ENCODE measurements at places on chromosomes 16 and 17.

DNA sequence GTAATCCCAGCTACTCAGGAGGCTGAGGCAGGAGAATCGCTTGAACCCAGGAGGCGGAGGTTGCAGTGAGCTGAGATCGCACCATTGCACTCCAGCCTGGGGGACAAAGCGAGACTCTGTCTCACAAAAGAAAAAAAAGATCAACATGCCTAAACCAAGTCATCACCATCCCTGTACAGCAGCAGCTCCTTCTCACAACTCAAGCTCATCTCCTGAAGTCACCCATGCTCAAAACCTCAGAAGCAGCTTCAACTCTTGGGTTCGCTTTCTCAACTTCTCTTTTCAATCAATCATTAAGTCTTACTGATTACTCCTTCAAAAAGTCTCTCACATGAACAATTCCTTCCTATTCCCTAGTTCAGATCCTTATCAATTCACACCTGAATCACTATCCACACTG lies 31.3 kb downstream of the PHLPP2 start:
- no peak for DNase-seq

DNA sequence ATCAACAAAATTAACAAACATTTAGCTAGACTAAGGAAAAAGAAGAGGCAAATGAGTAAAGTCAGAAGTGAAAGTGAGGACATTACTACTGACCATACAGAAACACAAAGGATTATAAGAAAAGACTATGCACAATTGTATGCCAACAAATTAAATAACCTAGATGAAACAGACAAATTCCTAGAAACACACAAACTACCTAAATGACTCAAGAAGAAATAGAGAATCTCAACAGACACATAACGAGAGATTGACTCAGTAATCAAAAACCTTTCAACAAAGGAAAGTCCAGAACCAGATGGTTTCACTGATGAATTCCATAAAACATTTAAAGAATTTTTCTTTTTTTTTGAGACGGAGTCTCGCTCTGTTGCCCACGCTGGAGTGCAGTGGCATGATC lies 35.7 kb upstream of the MYLK3 start:
- DNase-seq, result no peak

- no peak for DNase-seq
Measured at GRCh38 chr16:22232277-22233036, 26.4 kb downstream of the EEF2K start.

GRCh38 chr17:36823850-36824677 lies 113.2 kb upstream of the LHX1 start:
- no peak for DNase-seq

- no peak for DNase-seq
Measured at GRCh38 chr16:70396246-70396904, 42.5 kb downstream of the ST3GAL2 start.

DNA sequence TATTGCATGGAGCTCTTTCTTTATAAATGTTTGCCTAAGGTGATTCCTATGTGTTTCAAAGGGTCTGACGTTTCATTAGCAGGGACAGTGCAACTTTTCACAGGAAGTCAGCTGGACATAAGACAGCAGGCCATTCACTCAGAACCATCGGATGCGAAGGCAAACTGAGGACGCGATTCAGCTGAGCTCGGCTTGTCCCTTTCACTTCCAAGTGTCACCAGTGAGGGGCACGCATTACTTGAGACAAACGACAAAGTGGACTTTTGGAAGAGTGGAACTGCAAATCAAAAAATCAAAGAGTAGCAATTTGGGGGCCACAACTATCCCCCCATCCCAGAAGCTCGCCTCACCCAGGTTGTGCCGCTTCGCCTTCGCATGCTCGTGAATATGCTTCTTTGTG lies 14.6 kb downstream of the USP22 start:
- no peak for DNase-seq

DNA sequence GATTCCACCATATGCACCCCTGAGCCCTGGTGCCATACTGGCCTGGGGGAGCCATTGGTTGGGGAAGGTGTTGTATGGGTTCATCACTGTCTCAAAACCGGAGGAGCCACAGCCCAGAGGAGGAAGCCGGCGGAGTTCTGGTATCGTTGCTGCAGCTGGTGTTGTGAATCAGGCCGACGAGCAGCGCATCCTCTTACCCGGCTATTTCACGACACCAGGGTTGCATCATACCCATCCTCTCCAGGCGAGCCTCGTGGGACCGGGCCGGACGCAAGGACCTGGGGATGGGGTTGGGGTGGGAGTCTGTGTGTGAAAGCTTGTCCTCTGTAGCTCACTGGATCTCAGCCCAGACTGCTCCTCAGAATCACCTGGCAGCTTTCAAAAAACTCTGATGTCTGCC lies 6.6 kb upstream of the SLC12A3 start:
- no peak for DNase-seq

GRCh38 chr17:32283745-32284201 lies 18.1 kb downstream of the RHBDL3 start:
- no peak for DNase-seq

DNA sequence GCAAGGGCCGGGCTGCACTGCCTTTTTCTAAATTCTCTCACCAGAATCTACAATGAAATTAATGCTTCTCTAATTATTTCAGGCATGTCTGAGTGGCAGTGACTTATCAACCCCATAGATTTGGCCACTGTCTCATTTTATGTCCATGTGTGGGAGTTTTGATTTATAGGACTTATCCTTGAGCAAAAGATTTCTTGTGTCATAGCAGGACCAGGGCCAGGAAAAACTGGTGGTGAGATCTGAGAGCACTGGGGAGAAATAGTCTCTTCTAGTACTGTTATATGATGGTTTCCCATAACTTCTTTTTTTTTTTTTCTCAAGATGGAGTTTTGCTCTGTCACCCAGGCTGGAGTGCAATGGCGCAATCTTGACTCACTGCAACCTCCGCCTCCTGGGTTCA lies 1.5 kb upstream of the KRT23 start:
- DNase-seq, result no peak

- peak; percentile 54 for DNase-seq
Measured at GRCh38 chr17:18248300-18248731, 10.2 kb downstream of the FLII start.

GRCh38 chr16:12618515-12618914 lies 185.2 kb downstream of the CPPED1 start:
- DNase-seq, result no peak

DNA sequence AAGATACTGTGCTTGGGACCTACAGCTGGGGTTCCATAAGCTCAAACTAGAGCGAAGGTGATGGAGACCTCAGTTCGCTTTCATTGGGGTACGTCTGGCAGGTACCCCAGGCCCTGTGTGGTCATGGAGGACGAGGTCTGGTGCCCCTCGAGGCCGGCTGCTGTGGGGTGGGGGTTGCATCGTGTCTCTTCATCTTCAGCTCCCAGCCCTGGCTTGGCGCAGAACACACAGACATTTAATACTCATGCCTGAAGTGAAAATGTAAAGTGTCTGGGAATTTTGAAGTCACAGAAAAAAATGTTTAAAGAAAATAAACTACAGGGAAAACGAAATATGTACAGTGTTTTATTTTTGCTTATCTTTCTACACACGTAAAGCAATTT lies 80.5 kb downstream of the TBC1D16 start:
- no peak for DNase-seq

DNA sequence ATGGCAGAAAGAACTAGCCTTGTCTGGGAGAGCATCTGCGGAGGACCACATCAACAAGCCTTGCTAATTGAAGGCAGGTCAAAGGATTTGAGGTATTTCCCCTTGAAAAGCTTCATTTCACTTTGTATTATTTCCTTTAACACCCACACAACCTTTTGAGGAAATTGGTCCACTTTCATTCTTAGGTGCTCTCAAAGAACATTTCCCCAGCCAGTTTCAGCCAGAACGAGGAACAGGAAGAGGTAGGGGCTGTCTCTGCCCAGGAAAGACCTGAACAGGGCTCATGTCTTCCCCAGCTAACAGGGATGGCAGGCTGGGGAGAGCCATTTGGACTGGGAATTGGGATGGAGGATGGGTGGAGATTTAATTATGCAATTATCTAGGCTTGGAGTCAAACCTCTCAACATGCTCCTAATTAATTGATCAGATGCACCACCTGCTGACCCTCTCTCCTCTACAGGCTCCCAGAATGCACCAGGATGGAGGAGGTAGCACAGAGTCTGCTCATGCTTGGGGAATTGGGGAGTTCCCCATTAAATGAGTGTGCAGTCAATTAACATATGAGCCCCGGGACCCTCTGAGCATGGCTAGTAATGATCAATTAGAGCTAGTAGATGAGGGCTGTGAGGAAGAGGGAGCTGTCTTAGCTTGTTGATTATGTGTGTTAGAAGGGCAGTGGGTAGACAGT lies 84.6 kb downstream of the GP2 start:
- no peak for DNase-seq

DNA sequence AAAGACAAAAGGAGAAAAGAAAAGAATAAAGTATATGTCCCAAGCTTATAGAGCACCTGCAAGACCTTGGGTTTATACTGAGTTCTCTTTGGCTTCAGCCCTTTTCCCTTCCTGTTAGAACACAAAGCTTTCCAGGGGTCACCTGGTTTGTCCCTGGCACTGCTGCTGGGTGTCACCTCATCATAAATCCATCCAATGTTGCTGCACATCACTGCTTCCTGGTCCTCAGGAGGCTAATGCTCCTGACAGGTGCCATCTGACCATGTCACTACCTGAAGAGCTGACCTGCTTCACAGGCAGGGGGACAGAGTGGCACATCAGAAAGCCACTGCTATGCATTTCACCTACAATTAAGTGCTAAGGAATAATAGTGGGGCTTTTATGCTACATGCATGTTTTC lies 164.6 kb upstream of the ELAC2 start:
- DNase-seq, result no peak

DNA sequence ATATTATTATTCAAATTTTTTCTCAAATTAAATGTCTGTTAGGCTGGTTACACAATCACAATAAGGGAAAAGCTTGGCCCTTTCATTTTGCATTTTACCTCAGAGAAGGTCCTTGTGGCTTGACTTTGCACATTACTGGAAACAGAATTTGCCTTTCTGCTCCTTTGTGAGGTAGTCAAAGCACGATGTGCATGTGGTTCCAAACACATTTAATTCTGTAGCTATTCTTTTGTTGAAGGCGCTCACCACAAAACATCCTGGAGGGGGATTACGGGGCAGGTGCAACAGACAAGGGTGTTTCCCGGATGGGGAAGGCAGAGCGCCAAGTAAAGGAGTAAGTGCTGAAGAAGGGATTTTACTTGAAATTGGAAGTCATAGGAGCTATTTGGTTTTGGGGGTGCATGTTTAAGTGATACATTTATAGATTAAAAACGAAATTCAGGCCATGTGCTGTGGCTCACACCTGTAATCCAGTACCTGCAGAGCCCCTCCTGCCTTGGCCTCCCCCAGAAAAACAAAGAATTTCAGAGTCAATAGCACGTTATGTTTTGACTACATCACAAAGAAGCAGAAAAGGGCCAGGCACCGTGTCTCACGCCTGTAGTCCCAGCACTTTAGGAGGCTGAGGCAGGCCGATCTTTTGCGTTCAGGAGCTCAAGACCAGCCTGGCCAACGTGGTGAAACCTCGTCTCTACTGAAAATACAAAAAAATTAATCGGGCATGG lies 31.2 kb upstream of the TENT4B start:
- peak; percentile 19 for DNase-seq

GRCh38 chr17:10195090-10195805 lies 3.2 kb downstream of the GAS7 start:
- DNase-seq, result no peak

DNA sequence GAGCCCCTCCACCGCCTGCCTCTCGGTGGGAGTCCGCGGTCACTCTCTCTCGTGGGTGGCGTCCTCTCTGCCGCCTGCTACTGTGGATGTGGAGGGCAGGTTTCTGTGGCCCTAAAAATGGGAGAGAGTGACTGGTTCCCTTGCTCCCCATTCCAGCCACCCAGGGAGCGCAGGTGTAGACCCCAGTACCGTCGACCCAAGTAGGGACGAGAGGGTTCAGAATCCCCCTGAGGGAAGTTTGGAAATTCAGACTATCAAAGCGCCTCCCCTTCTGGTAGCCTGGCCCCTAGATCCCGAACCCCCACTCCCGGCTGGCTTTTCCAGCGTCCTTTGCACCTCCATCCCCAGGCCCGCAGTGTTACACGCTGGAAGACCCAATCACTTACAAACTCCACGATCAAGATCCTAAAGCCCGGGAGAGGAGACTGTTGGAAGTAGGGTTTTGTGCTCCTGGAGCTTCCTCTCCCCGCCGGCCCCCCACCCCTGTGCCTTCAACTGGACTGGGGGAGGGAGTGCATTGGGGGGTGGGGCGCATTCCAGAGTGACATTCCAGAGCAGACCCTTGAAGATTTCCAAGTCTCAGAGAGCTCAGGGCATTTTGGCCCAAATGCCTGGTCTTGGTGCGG lies 991 bp downstream of the GPRC5C start:
- DNase-seq, result no peak

DNA sequence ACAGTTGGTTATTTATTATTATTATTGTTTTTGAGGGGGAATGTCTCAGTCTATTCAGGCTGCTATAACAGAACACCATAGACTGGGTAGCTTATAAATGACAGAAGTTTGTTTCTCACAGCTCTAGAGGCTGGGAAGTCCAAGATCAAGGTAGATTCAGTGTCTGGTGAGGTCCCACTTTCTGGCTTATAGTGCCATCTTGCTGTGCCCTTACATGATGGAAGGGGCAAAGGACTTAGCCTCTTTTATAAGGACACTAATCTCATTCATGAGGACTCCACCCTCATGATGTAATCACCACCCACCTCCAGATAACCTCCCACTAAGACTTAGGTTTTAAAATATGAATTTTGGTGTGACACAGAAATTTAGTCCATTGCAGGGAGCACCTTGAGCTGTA lies 224.6 kb downstream of the HAPSTR1 start:
- DNase-seq, result no peak

GRCh38 chr16:11430601-11431317 lies 85.5 kb downstream of the RMI2 start:
- DNase-seq, result no peak

GRCh38 chr17:8588877-8589554 lies 41.5 kb downstream of the MYH10 start:
- DNase-seq, result no peak

GRCh38 chr17:19766421-19767270 lies 18.5 kb upstream of the ALDH3A1 start:
- DNase-seq, result peak; percentile 75

DNA sequence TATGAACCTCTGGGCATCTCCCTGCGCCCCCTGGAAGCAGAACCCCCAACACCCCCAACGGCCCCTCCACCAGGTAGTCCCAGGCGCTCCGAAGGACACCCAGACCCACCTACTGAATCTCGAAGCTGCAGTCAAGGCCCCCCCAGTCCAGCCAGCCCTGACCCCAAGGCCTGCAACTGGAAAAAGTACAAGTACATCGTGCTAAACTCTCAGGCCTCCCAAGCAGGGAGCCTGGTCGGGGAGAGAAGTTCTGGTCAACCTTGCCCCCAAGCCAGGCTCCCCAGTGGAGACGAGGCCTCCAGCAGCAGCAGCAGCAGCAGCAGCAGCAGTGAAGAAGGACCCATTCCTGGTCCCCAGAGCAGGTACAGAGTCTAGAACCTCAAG lies 1.5 kb downstream of the BCL6B start:
- no peak for DNase-seq

- no peak for DNase-seq
Measured at GRCh38 chr17:50443505-50443974, 17.5 kb downstream of the ACSF2 start.

DNA sequence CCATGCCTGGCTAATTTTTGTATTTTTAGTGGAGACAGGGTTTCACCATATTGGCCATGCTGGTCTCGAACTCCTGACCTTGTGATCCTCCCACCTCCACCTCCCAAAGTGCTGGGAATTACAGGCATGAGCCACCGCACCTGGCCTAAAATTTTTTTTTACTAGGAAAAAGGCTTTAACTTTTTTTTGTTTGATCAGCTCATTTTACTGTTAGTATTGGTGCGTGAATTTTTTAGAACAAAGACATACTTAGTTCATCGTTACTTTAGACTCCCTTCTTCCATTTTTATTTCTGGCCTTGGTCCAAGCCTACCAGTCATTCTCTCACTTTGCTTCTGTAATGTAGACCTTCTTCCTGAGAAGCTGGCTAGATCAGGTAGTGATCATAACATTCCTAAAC lies 25.4 kb upstream of the RAB11FIP4 start:
- no peak for DNase-seq

All from naive thymus-derived CD8-positive, alpha-beta T cell (primary cell).